Bladder microvascular endothelial cell (primary cell): ENCODE measurements at places on chromosomes 2 and 18. TPM values are rescaled to one million over a fixed set of nuclear protein-coding genes. Genes with fewer than 3 reads are reported as not detected.

The ERLEC1 gene
- total RNA-seq, result 36.8 and 62.3 TPM in 2 replicates

The ABHD1 gene
- 0.06 TPM in 1 of 2 replicates, not detected in the other for total RNA-seq

The METTL21A gene
- 8.3 and 19.5 TPM in 2 replicates for total RNA-seq

The GRHL1 gene
- 0.16 and 1.3 TPM in 2 replicates for total RNA-seq

The CFC1 gene
- not detected in 2 replicates for total RNA-seq

The UGT1A3 gene
- not detected in 2 replicates for total RNA-seq

The NAPG gene
- total RNA-seq, result 25.7 and 40.8 TPM in 2 replicates

The OSR1 gene
- total RNA-seq, result under 0.01 and 0.69 TPM in 2 replicates

The CTAGE1 gene
- total RNA-seq, result not detected in 2 replicates

The DPP10 gene
- total RNA-seq, result not detected in 2 replicates

The GPAT2 gene
- total RNA-seq, result 11.3 and 13.9 TPM in 2 replicates

The OR6B2 gene
- total RNA-seq, result not detected in 2 replicates
